Neural progenitor cell (in vitro differentiated cells): ENCODE measurements at places on chromosomes 1 and 21.

- no peak for DNase-seq
These were observed 2.7 kb downstream of the RHBG start for GRCh38 chr1:156371553-156372264.

DNA sequence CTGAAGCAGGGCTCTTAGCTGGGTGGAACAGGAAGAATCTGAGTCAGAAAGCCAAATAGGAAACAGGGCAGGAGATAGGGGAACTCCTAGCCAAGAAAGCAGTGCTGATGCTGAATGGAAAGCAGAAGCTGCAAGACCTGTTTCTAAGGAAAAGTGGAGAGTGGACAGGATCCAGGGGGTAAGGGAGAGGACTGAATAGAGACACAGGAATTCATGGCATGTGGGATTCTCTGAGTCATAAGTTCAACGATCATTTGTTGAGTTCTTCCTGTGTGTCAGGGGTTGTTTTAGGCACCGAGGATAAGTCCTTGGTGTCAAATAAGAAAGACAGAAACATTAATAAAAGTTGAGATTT is 153.8 kb upstream of the FGGY start:
- no peak for DNase-seq

GRCh38 chr1:222023025-222023424 is 281.1 kb upstream of the DUSP10 start:
- DNase-seq, result no peak

DNA sequence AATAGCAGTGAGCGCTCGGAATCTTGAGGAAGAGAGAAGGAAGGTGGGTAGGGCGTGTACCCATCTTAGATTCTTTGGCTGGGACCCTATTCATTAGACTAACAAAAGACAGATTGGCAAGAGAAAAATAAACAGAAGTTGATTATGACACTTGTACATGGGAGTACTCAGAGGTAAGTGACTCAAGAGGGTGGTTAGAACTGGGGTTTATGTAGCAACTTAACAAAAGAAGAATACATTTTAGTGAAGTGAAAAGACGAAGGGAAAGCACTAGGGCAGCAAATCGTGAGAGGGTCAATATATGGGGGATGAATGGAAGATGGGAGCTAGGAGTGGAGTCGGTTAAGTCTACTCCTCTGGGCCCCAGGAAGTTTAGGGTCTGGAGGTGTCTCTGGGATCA is 25.8 kb upstream of the RCC2 start:
- DNase-seq, result no peak

DNA sequence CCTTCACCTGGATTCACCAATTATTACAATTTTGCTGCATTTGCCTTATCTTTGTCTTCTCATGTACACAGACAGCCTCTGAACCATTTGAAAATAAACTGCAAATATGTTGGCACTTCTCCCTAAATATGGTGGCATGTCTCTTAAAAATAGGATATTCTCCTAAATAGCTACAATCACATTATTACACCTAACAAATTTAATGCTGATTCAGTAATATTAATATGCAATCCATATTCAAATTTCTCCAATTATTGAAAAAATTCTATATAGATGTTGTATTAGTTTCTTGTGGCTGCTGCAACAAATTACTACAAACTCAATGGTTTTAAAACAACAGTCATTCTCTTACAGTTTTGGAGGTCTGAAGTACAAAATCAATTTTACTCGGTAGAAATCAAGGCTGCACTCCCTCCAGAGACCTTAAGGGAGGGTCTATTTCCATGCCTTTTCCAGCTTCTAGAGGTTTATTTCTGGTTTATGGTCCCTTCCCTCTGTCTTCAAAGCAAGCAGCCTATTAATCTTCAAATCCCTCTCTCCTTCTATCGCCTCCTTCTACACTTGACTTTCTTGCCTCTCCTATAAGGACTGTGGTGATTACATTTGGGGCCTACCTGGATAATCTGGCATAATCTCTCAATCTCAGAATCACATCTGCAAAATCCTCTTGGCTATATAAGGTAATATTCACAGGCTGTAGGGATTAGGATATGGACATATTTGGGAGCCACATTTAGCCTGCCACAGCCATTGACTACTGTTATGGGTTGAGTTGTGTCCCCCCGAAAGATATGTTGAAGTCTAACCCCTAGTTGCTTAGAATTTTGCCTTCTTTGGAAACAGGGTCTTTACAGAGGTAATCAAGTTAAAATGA is 52.5 kb upstream of the BOLA1 start:
- peak; percentile 0 for DNase-seq

DNA sequence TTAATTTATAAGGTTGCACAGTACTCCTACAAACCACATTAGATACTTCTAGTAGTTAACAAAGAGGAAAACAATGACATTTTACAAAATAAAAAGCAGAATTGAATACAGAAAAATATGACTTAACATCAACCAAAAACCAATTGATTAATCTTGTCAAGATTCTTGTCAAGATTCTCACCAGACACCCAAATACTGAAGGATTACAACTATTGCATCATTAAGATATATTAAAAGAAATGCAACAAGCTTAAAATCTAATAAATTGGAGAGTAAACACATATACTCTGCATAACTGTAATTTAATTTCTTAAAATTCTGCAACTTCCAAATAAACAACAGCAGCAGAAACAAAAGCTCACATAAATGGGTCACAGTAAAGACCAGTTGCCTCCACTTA is 4.7 kb downstream of the WLS start:
- DNase-seq, result no peak

- DNase-seq, result no peak
These were observed 67.5 kb upstream of the PRDX6 start for GRCh38 chr1:173409613-173410012.

DNA sequence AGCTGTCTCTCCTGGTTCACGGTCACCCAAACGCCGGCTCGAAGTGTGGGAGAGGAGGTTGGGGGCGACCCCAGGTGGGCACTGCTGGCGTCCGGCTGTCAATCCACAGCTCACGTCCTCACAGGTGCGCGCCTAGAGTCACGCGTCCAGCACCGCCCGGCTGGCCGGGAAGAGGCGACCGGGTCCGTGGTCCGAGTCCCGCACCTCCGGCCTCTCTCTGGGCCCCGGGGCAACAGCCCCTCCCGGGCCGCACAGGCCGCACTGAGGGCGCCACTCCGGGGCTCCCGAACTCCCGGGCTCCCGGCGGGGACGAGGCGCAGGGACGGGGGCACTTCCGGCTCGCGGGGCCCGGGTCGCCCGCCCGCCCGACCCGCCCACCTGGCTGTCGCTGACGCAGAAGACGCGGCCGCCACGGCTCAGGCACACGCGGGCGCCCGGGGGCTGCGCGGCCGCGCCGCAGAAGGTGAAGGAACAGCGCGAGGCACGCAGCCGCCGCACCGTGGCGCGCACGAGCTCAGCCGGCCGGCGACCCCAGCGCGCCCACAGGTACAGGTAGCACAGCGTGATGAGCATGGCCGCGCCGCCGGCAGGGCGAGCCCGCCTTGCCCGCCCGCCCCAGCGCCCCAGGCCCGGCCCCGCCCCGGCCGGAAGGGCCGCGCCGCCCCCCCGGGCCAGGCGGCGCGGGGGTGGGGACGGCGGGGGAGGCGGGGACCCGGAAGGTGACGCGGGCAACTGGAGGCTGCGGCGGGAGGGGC is at the start of gene HLCS:
Gene HLCS (minus strand): TSS at position 604 of the 755 bp plus-strand sequence. CDS start 31 bp downstream, at position 573.
- peak; percentile 87 for DNase-seq

- DNase-seq, result no peak
These were observed 504.5 kb downstream of the LMO4 start for GRCh38 chr1:87833166-87833565.

DNA sequence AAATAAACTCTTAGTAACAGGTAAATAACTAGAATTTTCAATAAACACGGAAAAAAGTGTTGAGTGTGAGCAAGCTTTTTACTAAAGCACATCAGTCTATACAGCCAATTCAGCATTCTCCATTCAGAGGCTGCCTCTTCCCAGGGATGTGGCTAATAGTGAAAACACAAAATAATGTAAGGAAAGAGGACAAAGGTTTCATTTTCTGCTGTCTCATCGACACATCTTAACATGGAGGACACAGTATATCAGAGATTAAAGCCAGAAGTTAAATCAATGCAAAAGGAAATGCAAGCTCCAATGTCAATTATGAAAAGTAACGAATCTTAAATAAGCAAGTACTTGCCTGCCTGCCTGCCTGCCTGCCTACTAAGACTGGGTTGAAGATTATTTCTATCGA is 43.2 kb downstream of the LUZP1 start:
- DNase-seq, result no peak

GRCh38 chr1:42152119-42152518 is 1.1 kb upstream of the GUCA2B start:
- no peak for DNase-seq

GRCh38 chr1:17437580-17438317 is 1.7 kb downstream of the RCC2 start:
- DNase-seq, result peak; percentile 88

DNA sequence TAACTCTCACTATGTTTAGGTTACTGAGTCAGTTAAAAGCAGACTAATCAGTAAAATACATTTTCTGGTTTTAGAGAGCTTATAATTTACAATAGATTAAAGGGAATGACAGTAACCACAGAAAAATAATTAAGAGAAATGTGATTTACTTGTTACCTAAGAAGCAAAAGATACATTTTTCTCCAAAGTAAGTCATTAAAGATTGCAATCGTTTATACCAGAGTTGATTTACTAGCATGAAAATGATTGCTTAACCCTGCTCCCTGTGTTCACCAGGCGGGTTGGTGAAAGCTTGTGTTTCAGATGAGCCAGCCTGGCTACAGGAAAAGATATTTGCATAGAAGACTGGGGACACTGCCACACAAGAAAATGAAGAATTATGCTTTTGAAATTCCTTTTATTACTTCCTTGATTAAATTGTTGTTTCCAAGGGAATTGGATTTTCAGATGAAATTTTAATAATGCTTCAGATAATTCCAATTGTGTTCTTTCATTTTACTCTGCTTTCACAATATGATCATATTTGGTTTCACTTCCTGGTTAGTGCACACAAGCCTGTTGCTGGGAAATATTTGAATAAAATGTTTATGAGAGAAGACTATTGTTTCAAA is 27.9 kb downstream of the LRRC8B start:
- no peak for DNase-seq

- DNase-seq, result no peak
These were observed 172.2 kb upstream of the RRP15 start for GRCh38 chr1:218112862-218113261.

DNA sequence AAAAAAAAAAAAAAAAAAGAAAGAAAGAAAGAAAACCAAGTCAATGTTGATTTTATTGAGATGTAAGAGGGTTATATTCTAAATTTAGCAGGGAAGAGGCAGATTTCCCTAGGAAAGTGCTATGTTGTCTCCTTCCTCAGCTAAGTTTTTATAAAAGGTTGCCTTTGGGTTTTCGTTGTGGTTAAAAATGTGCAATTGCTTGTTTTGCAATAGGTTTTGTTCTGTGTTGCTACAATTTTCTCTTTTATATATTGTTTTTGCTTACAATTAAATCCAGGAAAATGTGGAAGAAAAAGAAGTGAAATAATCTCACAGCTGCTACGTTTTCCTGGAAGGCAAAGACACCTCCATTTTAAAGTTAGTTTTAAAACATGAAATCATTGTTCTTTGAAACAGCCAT is 136.7 kb upstream of the C1orf105 start:
- no peak for DNase-seq

- peak; percentile 74 for DNase-seq
These were observed 67.2 kb downstream of the TTLL7 start for GRCh38 chr1:83931658-83932253.

GRCh38 chr1:15229707-15230131 is 17.3 kb upstream of the FHAD1 start:
- no peak for DNase-seq

- peak; percentile 27 for DNase-seq
These were observed 57.3 kb upstream of the SSBP3 start for GRCh38 chr1:54463259-54464030.

- no peak for DNase-seq
These were observed 1.2 kb downstream of the KRTAP10-4 start for GRCh38 chr21:44574457-44575306.

GRCh38 chr1:248881261-248881660 is 22.4 kb upstream of the ZNF692 start:
- DNase-seq, result no peak

DNA sequence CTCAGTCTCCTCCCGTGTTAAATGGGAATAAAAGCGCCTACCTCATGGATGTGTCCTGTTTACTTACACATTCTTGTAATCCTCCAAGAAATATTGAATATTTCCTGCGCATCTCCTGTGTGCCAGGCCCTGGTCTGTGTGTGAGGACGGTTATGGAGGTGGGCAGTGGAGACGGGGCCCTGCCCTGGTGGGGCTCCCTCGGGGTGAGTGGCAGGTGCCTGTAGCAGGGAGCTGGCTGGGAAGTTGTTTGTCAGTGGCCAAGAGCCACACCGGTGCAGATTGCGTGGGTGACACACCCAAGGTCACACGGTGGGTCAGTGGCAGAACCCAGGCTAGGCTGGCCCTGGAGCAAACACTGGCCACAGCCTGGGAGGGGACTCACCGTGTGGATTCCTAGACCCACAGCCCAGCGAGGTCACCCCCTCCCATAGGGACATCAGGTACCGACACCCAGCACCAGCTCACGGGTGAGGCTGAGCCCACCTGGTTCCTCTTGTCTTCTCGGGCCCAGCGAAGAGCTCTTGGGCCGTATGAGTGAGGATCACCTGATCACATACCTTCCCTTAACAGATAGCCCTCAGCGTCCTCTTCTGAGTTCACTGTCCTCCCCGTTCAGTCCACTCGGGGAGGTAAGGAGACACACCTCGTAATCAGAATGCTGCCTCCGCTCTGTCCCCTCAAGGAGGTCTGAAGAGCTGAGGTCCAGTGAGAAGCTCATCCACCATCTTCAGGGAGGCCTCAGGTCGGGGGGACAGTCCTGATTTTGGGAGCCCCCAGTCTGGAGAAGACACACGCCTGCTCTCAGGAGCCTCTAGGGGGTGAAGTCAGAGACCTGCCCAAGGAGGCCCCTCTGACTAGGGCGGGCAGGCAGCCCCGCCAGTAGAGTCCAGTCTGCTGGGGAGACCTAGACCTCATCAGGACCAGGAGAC is 349.6 kb downstream of the MATN1 start:
- DNase-seq, result no peak

DNA sequence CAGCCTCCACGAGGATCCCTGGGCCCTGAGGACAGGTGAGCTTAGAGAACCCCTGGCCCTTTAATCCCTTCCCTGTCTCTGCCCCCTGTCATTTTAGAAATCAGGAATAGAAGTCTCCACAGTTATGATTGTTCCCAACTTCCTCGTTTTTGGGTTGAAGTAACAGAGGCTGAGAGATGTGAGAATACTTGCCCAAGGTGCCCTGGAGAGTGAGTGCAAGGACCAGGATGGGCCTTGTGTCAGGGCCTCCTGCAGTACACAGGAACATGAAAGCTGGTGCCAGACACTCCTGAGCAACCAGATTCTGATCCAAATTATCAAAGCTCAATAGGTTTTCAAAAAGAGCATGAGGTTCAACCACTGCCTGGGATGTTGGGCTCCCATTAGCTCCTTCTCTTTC is 10.1 kb downstream of the HLX start:
- no peak for DNase-seq

DNA sequence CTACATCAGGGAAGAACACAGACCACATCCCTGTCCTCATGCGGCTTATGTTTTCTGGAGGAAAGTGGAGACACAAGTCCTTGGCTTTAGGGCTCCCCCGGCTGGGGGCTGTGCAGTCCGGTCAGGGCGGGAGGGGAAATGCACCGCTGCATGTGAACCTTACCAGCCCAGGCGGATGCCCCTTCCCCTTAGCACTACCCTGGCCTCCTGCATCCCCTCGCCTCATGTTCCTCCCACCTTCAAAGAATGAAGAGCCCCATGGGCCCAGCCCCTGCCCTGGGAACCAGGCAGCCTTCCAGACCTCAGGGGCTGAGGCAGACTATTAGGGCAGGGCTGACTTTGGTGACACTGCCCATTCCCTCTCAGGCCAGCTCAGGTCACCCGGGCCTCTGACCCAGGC is 45.5 kb downstream of the TNNT2 start:
- DNase-seq, result no peak
